EH (cell line): ENCODE measurements at places on chromosomes 13 and 19.

DNA sequence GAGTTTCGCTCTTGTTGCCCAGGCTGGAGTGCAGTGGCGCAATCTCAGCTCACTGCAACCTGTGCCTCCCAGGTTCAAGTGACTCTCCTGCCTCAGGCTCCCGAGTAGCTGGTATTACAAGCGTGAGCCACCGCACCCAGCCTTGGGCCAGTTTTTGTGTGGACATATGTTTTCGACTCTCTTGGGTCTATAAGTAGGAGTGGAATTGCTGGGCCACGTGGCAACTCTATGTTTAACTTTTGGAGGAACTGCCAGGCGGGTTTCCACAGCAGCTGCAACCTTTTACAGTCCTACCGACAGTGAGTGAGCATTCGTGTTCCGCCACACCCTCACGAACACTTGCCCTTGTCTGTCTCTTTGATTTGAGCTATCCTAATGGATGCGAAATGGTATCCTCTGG is 44.9 kb downstream of the BICRA start:
- no peak for DNase-seq

DNA sequence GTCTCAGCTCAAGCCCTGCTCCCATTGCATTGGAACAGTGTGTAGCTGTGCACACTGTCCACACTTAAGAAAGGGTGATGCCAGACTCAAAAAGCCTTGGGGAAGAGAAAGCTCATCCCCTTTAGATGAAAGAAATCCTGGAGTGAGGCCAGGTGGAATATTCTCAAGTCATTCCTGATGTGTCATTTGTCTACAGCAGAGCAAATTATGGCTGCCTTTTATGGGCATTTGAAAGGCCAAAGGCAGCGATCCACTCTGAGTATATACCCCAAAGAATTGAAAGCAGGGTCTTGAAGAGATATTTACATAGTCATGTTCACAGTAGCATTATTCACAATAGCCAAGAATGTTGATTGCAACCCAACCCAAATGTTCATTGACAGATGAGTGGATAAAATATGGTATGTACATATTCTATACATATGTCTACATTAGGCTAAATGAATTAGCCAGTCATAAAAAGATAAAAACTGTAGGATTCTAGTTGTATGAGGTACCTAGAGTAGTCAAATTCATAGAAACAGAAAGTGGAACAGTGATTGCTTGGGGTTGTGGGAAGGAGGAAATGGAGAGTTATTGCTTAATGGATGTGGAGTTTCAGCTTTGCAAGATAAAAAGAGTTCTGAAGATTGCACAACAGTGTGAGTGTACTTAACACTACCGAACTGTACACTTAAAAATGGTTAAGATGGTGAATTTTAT is 214.9 kb downstream of the KCNRG start:
- DNase-seq, result peak; percentile 53

GRCh38 chr19:33325920-33326319 is 23.6 kb upstream of the CEBPA start:
- peak; percentile 19 for DNase-seq

DNA sequence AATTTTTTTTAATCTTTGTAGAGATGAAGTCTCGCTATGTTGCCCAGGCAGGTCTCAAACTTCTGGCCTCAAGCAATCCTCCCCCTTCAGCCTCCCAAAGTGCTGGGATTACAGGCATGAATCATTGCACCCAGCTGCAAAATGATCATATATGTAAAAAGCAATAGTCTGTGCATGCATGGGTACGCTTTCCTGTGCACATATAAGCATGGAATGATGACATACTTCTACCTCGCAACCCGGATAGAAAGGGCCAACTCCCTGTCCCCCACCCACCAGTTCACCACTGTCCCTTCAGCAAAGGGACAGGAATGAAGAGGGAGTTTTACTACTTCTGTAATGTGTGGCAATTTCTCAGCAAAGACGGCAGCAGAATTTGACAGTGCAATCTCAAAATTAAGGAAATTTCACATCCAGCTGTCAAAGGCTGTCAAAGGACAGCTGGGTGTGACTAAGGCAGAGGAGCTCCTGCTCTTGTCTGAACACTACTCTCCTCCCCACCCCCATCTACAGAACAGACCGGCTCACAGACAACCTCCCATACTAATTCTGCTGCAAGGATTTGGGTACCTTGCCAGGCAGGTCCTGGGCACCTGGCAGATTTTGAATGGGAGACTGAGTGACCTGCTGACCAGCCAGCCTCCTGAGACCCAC is 95.6 kb downstream of the TSHZ3 start:
- no peak for DNase-seq

- no peak for DNase-seq
Measured at GRCh38 chr19:46452186-46452585, 19.2 kb downstream of the PNMA8A start.

GRCh38 chr13:41312176-41312500 is 1.1 kb downstream of the NAA16 start:
- DNase-seq, result peak; percentile 61

- DNase-seq, result no peak
Measured at GRCh38 chr13:72889495-72889894, 107.6 kb downstream of the PIBF1 start.

- no peak for DNase-seq
Measured at GRCh38 chr13:66995203-66995611, 234.9 kb downstream of the PCDH9 start.

GRCh38 chr19:50003254-50003788 is 21.9 kb downstream of the VRK3 start:
- DNase-seq, result no peak

DNA sequence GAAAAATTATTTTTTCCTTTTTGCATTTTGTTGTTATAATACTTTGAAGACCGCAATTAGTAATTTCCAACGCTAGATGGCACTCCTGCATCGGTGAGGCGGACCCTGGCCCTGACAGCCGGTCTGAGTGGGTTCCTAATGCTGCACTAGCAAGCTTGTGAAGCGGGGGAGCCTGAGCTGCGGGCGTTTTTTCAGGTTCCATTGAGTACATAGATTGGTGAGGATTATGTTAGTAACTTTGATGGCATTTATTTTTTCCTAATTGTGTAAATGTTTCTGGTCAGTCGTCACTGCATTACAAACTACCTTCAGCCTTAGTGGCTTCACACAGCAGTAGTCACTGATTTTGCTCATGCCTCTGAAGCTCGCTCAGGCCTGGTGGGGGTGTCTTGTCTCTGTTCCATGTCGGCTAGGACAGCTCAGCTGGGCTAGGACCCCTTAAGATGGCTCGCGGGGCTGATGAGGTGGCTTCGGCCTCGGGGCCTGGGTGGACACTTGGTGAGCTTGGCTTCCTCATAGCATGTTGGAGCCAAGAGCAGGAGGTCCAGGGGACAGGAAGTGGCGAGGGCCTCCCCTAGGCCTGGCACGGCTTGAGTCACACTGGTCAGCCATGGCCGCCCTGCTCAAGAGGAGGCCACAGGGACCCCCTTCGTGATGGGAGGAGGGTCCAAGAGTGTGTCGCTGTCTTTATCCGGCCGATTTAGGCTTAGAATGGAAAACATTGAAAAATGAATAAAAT is 25.0 kb downstream of the ERCC5 start:
- peak; percentile 73 for DNase-seq

- no peak for DNase-seq
Measured at GRCh38 chr19:52621376-52621775, 16.8 kb downstream of the ZNF83 start.

GRCh38 chr13:70457474-70457873 is 349.2 kb upstream of the KLHL1 start:
- no peak for DNase-seq

GRCh38 chr19:56106397-56106849 is 14.7 kb downstream of the ZNF787 start:
- DNase-seq, result no peak

DNA sequence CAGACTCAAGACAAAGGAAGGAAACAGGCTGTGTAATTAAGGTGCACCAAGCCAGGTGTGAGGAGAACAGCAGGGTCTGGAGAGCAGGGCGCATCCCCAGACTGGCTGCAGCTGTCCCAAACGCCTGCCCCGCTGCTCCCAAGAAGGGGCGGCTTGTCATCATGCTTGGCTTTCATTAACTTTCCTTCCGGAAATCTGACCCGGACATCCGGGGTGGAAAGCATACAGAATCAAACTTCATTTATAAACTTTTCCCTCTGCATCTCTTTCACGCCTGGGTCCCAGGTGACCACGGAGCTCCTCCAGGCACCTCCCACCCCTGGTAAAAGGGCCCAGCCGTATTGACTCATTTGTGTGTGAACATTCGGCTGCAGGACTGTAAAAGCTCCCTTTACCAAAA is 31.7 kb downstream of the TSHZ3 start:
- no peak for DNase-seq

GRCh38 chr13:52968074-52968700 is 60.4 kb upstream of the OLFM4 start:
- DNase-seq, result peak; percentile 59

GRCh38 chr13:35260316-35260715 is 216.2 kb downstream of the MAB21L1 start:
- peak; percentile 7 for DNase-seq

- no peak for DNase-seq
Measured at GRCh38 chr13:62626771-62627170, 1211.1 kb upstream of the PCDH20 start.

- DNase-seq, result no peak
Measured at GRCh38 chr19:18426416-18426767, 7.2 kb downstream of the SSBP4 start.

DNA sequence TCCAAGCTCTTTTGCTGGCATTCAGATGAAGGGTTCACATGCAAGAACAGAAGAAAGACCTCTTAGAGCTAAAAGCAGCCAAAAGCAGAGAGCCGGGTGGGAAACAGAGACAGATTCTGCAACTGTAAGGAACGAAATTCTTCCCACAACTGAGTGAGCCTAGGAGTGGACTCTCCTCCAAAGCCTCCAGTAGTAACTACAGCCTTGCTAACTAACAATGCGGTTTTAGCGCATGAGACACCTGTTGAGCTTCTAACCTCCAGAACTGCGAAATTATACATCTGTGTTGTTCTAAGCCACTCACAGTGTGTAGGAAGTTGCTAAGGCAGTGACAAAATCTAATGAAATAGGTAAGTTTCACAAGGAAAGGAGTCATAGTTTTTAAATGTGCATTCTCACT is 98.1 kb upstream of the SLITRK1 start:
- no peak for DNase-seq

DNA sequence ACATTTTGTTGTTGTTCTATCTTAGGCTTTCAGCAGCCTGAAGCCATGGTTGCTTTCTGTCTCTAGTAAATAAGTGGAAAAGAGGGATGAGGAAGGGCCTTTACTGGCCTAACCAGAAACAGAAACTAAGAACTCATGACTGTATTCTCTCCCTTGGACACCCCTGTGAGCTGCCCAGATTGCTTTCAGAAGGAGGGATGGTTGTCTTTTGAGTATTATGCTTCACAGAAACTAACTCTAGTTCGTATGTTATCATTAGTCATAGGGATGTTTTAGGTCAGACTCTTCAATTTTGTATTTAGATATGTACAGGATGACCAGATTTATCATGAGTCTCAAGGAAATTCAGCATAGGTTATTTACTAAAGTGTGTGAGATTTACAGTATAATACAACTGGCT is 17.5 kb downstream of the BORA start:
- no peak for DNase-seq
